ENCODE measurements at places on chromosomes 16 and 17.

GRCh38 chr17:43701318-43701743 lies 39.6 kb upstream of the MEOX1 start:
- DNase-seq = no peak

DNA sequence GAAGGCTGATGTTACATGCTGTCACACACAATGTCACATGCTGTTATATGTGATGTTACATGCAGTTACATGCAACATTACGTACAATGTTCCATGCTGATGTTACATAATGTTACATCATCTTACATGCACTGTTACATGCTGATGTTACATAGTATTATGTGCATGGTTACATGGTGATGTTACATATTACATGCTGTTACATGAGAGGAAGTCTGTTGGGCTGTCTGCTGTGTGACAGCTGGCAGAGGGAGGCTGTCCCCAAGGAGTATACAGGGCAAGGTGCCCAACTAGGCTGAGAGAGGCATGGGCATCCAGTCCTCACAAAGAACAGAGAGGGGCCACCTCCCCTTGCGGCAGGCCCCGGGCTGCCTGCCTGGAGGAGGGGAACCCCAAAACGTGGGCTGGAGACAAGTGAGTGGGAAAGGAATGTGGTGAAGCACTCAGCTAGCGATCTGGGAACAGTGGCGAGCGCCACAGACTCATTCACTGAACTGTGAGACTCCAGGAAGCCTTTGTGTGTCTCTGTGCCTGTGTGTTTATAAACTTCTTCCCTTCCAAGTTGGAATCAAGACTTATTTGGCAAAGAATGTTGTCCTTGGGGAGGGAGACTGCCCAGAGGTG lies 30.6 kb downstream of the TMEM92 start:
- DNase-seq = no peak

- DNase-seq = no peak
These were observed 2.8 kb downstream of the RASD1 start for GRCh38 chr17:17493249-17493985.

- no peak for DNase-seq
These were observed 457.2 kb upstream of the CDH11 start for GRCh38 chr16:65579050-65579449.

GRCh38 chr17:21046216-21046615 lies 3.4 kb upstream of the USP22 start:
- no peak for DNase-seq

DNA sequence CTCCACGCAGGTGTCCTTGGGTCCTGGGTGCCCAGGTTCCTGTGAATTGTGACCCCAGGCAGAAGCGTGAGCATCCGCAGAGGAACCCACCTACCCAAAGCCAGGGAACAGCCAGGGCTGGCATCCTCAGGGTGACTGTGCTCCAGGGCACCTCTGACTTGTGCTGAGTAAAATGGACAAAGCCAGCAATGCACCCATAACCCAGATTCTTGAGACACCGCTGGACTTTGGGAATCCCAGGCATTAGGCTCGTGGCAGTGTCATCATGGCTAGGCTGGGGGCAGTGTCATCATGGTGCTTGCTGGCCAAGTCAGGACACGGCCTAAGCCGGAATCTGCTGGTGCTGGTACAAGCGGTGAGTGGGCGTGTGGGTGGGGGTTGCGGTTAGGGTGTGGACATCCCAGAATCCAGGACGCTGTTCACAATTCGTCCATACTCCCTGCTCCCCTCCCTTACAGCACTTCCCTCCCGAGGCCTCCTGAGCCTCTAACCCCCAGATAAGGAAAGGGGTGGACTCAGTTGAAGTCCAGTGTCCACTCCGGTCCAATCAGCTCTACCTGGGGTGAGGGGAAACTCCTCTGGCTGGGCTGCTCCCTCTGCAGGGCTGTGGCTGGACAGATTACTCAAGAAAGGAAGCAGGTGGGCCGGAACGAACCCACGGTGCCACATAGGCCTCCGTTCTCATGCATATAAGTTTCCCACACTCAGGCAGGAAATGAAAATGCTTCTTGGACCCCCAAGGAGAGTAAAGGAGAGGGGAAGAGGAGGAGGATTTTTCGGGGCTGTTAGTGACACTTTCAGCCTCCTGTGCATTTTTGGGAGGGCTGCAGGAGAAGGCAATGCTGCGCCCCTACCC lies 138.9 kb downstream of the SEC14L1 start:
- no peak for DNase-seq

DNA sequence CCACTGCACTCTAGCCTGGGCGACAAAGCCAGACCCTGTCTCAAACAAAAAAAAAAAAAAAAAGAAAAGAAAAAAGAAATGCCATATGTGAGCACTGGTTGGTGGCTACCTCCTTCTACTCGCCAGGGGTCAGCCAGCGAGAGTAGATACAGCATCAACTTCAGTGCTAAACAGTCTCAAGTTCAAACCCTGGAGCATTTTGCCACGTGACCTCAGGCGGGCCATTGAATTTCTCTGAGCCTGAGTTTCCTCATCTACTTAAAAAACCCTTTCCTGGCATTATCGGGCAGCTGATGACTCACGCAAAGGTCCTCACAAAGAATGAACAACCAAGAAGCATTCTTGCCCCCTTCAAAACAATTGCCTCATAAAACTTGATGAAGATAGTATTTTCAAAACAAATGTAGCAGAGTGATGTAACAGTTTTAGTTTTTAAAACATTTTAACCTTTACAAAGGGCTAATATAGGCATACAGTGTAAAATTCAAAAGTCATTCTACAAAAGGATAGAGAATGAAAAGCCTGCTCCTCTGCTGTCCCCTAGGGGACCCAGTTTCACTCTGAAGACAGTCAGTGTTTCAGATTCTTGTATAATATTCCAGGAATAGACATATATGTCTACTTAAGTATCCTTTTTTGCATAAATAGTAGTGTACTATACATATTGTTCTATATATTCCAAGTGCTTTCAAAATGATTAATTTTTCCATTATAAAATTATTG lies 28.4 kb downstream of the DNAH2 start:
- no peak for DNase-seq

DNA sequence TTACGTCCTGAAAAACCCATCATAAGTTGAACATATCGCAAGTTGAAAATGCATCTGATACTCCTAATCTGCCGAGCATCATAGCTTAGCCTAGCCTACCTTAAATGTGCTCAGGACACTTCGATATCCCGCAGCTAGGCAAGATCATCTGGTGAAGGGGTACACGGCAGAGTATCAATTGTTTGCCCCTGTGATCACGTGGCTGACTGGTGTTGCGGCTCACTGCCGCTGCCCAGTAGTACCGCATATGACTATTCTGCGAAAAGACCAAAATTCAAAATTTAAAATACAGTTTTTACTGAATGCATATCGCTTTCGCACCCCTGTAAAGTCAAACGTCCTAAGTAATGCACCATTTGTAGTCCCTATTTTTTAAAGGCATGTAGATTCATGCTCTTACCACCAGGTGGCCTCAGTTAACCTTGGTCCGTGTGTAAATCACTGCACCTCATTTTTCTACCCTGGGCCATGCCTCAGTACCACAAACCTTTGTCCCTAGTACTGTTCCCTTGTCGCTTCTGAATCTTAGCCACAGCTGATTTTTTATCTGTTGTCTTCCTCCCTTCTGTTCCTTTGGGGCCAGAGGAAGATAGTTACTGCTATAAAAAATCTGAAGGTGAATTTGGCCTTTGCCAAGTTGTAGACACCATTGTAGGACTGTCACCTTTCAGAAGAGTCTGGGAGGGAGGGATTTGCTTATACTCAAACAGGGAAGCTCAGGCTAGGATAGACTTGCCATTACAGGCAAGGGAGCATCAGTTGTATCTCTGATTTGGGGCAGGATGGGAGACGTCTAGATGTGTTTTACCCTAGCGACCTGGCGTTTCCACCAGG lies 34.4 kb downstream of the WWP2 start:
- DNase-seq = no peak

DNA sequence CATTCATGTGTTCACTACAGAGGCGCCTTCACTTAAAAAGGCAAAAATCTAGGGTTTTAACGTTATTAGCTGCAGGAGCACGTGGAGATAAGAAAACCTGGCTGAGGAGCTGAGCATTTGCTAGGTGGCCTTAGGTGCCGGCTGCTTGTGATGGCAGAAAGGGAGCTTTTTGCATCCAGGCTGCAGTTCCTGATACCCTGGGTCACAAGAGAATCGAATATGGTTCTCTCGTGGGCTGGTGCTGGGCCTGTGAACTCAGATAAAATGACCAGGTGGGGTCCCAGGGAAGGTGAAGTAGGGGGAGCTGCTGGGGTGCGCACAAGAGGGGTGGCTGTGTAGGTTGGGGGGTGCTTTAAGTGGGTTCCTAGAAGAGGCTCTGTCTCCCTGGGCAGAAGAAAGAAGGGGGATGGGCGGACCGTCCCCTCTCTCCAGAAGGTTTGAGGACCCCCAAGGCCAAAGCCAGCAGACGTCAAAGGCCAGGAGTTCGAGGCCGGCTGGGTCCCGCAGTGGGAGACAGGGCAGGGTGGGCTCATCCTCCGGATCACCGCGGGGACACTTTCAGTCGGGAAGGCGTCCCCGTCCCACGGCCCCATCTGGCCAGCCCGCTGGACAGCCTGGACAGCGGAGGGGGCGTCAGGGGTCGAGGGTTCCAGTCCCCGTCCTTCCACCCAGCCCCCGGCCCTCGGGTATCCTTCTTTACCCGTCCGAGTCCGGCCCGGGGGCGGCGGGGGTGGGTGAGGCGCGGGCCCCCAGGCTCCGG lies 740 bp upstream of the CMIP start:
- no peak for DNase-seq

DNA sequence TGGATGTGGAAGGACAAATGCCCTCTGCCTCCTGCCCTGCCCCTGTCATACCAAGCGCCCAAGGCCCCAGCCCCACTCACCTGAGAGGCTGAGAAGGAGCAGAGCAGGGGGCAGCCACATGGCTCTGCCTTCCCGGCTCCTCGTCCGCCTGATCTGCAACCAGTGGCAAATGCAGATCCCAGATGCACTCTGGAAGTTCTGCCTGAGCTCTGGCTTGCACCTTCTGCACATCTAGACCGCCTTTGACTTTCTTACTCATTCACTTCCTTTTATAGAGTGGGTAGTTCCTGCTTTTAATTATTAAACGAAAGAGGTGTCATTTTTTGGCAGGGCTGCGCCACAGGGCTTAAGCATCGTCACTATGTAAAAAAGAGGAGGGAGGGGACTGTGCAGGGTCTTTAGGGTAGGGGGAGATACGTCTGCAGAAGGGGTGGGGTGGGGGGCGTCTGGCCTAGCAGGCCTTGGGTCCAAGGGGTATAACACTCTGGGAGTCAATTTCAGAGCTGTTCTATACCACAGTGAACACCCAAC lies at the start of gene CD300LB:
Gene CD300LB (minus strand): TSS at position 245 of the 531 bp plus-strand sequence. CDS start 125 bp downstream, at position 120.
- DNase-seq = no peak

DNA sequence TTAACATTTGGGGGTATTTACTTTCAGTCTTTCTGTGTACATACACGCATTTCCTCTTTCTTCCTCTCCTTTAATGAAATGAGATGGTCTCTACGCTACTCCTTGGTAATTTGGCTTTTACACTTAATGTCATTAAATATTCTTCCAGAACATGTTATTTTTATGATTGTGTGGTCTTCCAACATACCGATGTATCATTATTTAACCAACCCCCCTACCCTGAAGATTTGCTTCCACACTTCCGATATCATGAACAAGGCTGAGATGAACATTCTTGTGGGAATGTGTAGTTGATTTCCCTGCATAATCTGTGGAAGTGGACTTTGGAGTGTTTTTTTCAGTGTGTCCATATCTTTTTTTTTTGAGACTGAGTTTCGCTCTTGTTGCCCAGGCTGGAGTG lies 2.3 kb upstream of the PGS1 start:
- DNase-seq = no peak

GRCh38 chr16:79439901-79440300 lies 160.6 kb downstream of the MAF start:
- no peak for DNase-seq

DNA sequence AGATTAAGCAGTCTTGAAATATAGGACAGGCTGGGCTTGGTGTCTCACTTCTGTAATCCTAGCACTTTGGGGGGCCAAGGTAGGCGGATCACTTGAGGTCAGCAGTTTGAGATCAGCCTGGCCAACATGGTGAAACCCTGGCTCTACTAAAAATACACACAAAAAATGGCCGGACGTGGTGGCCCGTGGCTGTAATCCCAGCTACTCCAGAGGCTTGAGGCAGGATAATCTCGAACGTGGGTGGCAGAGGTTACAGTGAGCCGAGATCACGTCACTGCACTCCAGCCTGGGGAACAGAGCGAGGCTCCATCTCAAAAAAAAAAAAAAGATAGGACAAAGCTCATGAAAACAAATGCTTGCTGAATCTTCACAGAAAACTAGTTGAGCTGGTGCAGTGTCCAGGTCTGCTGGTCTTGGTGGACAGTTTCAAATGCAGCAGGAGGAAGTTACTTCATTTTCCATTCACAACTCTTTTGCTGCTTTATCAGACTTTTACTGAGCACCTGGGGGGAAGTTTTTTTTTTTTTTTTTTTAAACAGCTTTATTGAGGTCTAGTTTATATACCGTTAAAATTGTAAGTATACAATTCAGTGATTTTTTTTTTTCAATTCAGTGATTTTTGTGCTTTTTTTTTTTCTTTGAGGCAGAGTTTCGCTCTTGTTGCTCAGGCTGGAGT lies 45.2 kb downstream of the SNX29 start:
- DNase-seq = no peak

DNA sequence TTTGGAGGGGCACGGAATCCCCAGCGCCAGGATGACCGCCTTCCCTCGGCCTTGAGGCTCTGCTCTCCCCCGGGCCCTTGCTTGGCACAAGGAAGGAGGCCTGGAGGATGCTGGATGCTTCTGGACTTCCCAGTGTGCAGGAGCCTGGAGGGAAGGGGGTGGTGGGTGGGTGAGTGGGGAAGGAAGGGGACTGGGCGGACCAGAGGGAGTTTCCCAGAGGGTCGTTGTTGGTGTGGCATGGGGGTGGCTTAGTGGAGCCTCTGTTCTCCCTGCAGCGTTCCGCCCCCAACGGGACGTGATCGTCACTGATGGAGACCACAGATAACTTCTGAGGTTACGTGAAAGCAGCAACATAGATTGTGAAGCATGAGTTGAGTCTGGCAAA lies 140.0 kb downstream of the IRF8 start:
- DNase-seq = no peak

- DNase-seq = peak; percentile 38
These were observed 109.8 kb downstream of the CDK5R1 start for GRCh38 chr17:32596628-32597027.

DNA sequence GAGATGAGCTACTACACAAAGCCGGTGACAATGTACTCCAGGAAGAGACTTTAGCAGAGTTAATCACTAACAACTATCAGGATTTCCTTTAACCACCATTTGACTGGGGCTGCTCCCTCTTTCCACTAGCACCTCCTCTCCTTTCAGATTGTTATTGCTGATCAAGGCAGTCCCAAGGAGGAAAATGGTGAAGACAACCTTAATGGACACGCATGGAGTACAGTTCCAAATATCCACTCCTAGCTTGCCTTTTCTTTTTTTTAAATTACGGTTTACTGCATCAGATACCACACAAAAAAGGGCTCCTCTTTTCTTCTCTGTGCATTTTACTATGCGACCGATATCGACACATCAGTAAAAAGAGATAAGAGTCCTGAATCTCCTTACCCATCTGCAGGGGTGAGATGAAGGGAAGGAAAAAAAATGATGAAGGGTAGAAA lies 30.9 kb downstream of the FAM222B start:
- DNase-seq = no peak

GRCh38 chr17:13635951-13636350 lies 34.2 kb upstream of the HS3ST3A1 start:
- no peak for DNase-seq
